ENCODE measurements at places on chromosomes 6 and 20. TPM values are rescaled to one million over a fixed set of nuclear protein-coding genes. Genes with fewer than 3 reads are reported as not detected.

The MYB gene
- polyA plus RNA-seq: not detected

The CST11 gene
- polyA plus RNA-seq: not detected

The CDH26 gene
- polyA plus RNA-seq: 0.88 TPM

The ALDH8A1 gene
- 0.23 TPM for polyA plus RNA-seq

The JPH2 gene
- 78.2 TPM for polyA plus RNA-seq

The MACROD2 gene
- 0.61 TPM for polyA plus RNA-seq

The OOEP gene
- not detected for polyA plus RNA-seq

The NRSN1 gene
- polyA plus RNA-seq: 0.11 TPM

The HLA-DMB gene
- 6.0 TPM for polyA plus RNA-seq

The WFDC9 gene
- polyA plus RNA-seq: not detected

The NAA20 gene
- polyA plus RNA-seq: 82.9 TPM

The HLA-G gene
- polyA plus RNA-seq: not detected

The C6orf52 gene
- 0.29 TPM for polyA plus RNA-seq

The HDGFL1 gene
- polyA plus RNA-seq: not detected

The OR2B6 gene
- polyA plus RNA-seq: not detected

- no peak for DNase-seq
Observed at GRCh38 chr6:55469951-55470366, 109.0 kb downstream of the HMGCLL1 start.

- no peak for DNase-seq
Observed at GRCh38 chr6:157964100-157964499, 17.6 kb upstream of the SYNJ2 start.

- DNase-seq: no peak
Observed at GRCh38 chr20:24598996-24599395, 129.6 kb downstream of the SYNDIG1 start.

- no peak for DNase-seq
Observed at GRCh38 chr6:54320871-54321270, 12.6 kb downstream of the TINAG start.

DNA sequence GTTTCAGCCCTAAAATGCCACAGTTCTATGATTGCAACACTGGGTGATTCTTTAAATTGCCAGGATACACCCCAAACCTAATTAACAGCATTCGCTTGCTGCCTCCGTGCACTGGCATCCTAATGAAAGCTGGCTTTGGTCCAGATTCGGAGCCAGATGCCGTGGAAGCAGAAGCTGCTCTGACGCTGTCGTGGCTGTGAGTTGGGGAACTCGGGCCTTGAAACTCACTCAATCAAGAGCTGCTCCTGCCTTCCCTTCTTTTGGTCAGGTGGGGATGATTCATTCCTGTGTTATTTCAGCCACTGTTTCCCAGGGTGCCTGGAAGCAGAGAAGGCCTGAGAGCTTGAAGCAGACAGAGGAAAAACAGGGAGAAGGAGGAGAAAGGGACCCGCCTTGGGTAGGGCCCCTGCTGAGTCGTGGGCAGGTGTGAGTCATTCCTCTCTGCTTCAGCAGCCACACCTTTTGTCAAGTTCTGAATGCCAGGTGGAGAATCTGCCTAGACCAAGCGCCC, 36.2 kb upstream of the DSP start:
- no peak for DNase-seq

GRCh38 chr6:169589699-169590257, 112.1 kb downstream of the WDR27 start:
- no peak for DNase-seq

GRCh38 chr6:163705923-163706322, 291.4 kb downstream of the QKI start:
- DNase-seq: no peak

DNA sequence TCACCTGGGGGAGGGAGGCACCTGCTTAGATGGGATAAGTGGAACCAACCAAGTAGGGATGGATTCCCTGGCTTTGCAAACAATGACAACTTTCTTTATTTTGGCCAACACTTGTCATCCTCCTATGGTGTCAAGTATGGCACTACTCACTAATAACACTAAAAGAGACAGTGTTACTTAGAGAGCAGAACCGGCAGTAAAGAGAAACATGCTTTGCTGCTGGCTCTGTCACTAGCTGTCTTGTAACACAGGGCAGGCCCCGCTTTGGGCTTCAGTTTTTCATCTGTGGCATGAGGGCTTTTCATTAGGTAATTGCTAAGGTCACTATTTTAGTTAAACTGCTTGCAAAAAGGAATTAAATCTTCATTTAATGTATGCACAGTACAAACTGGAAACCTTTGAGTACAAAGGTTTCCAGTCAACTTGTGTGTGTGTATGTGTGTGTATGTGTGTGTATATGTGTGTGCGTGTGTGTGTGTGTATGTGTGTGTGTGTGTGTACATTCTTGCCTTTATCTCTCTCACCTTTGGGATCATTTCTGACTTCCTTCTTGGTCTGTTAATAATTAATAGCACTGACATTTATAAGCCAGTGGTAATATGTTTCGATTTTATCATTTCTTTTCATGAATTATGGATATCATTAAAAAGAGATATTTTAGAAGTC, 64.7 kb downstream of the BTBD3 start:
- no peak for DNase-seq

DNA sequence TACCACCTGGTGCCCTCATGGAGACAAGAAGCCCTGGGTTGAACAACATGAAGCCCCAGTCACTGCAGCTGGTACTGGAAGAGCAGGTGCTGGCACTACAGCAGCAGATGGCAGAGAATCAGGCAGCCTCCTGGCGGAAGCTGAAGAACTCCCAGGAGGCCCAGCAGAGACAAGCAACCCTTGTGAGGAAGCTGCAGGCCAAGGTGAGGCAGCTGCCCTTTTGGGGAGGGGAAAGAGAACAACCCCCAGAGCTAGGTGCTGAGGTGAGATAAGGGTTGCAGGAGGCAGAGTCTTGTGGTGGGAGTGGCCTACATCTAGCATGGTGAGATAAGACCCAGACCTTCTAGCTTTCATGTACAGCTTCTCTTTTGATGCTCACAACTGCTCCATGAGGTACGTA, 7.0 kb downstream of the CEP250 start:
- DNase-seq: no peak

- DNase-seq: no peak
Observed at GRCh38 chr20:3084283-3084985, at the start of gene AVP. TSS of gene AVP (minus strand) at chr20:3084724. CDS start at chr20:3084674, 50 bp downstream.

DNA sequence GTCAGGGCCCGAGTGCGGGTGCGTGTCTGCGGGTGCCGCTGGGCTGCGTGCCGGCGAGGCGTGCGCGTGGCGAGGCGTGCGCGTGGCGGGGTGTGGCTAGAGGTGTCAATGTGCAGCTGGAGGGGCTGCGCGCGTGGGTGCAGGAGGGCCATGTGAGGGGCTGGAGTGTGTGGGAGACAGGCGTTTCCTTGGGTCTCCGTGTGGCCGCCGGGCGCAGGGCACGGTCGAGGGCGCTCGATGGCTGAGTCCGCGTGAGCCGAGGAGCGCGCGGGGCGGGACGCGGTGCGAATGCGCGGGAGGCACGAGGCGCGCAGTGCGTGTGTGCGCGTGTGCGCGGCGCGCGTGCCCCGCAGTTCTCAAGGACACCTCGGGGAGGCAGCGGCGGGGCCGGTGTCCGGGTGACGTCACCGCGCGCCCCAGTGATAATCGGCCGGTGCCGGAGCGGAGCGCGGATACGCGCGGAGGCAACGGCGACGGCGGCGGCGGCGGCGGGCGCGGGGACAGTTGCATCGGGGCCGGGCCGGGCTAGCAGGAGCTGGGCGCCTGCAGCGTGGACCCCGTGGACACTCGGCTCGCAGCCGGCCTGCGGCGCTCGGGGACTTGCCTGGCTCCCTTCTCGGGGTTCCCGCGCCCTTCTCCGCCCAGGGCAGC, 38.7 kb downstream of the YTHDF1 start:
- DNase-seq: no peak

DNA sequence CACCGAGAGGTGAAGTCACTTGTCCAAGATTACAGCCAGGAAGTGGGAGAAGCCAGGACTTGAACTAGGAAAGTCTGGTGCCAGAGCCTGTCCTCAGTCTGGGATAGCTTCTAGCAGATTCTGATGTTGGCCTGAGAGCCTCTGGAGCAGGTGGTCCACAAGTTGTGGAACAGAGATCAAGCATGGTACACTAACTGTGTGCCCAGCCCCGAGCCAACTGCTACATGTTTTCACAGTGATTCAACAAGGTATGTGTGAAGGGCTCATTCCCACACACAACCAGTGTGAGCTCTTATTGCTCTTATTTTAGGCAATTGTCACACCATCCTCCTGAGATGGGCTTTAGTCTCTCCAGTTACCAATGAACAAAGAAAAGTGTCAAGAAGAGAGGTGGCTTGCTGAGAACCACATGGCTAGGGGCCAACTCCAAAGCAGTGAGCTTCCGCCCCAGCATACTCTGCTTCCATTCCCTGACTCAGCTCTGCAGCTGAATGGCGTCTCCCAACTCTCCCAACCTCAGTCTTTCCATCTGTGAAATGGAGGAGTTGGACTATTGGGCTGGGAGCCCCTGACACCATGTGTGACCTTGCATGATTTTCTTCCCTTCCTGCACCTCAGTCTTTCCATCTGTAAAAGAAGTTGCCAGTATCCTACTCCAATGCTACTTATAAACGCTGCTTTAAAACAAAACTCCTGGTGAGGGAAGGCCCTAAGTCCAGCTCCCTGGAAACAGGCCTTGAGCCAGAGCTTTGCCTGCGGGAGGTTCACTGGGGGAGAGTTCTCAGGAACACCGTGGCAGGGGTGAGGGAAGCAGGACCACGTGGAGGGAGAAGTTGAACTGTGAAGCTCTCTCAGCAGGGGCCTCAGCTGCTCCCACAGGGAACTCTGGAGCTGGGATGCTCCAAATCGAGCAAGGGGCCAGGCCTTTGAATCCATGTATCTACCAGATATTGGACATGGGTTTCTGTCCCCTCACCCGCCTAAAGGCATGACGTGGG, 40.9 kb downstream of the CDH22 start:
- DNase-seq: no peak

GRCh38 chr20:56978475-56978874, 288.0 kb downstream of the BMP7 start:
- DNase-seq: no peak

- no peak for DNase-seq
Observed at GRCh38 chr20:22583773-22584521, 425 bp downstream of the FOXA2 start.

DNA sequence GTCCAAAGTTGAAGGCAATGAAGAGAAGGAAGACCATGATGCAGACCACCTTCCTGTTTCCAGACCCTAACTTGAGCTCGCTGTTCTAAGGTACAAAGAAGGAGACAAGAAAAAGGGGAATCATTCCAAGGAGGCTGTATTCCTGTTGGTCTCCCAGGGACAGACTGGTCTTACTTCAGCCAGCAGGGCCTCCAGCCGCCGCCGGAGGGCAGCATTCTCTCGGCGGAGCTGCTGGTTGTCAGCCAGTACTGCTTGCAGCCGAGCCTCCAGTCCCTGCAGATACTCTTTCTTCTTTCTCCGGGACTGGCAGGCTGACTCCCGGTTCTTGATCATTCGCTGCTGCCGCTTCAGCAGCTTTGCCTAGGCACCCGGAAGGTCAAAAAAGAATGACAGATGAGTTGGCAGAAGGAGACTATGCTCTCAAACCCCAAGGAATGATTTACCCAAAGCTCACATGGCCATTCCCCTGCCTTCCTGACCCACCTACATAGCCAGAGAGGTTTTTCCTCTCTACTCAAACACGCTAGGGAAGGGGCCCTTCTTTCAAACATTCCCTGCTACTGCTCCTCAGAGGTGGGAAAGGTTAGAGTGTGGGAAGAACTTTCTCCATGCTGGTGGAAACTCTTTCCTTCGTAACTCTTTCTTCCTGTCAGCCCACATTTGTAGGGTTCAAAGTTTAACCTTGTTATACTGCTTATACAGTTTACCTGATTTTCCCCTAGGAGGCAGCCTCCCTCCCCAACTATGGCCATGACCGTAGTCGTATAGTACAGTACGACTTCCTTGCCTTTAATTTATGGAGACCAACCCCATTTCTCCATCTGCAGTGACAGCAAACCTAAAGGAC, 9.0 kb downstream of the ATF6B start:
- peak; percentile 88 for DNase-seq

GRCh38 chr6:92710048-92710447, 709.3 kb downstream of the EPHA7 start:
- no peak for DNase-seq

DNA sequence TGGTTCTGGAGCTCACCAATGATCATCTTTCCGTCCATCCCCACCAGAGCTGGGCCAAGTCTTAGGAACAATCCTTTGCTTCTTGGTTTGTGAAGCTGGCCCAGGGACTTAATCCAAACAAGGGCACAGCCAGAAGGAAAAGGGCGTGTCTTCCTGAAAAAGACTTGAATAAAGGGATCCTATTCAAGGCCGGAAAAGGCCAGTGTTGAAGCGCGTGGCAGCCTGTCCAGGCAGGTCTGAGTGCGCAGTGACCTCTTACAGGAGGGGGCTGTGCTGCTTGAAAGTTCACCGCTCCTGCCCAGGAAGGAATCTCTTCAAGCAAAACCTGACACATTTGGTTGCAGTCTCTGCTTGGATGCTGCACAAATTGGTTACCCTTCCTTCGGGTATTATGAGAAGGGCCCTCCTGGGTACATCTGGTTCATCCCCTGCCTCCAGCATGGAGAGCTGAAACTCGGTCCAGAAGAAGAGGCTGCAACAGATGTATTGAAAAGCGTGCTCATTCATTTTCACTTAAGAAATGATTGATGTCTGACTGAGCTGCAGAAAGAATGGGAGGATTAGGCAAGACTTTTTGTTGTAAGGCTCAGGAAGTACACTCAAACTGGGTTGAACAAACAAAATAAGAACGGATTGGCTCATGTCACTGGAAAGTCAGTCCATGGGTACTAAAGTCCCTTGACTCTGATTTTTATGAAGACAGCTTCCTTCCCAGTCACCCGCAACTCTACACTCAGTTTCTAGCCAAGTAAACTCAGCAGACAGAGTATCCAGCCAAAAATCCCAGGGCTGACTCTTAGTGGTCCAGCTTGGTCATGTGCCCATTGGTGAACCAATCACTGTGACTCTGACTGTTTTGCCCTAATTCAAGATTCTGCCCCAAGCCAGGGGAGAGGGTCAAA, 136.3 kb downstream of the TFAP2C start:
- DNase-seq: peak; percentile 68

GRCh38 chr6:136426627-136427377, 123.4 kb downstream of the MAP7 start:
- no peak for DNase-seq

DNA sequence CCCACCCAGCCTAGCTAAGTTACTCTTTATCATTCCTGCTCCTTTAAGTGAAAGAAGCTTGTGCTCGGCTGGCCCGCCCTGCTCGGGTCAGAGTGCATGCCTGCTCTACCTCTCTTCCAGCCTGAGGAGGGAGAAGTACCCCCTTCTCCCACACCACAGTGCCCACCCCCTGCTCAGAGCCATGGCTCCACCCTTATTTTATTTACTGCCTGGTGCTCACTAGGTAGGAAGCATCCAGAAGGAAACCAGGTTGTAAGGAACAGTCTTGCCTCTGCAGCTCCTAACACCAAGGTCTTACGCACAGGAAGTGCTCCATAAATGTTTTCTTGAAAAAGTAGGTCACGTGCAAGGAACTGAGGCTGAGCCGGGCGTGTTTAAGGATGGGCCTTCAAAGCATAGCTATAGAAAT, 105.7 kb upstream of the SNX9 start:
- DNase-seq: no peak

DNA sequence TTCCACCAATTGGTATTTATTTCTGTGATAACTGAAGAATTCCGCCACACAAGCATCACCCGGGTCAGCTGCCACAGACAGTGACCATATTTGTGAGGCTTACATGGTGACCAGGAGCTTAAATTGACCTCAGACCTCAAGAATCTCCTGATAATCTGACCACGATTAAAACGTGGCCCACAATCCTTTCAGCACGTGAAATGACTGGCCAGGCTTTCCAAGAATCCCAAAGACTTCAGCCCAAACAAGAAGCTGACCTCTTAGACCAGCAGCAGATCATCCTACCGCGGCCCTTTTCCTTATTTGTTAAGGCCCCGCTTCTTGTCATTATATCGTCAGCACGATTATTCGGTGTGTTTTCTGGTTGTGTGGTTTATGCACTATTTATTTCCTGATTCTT, 45.6 kb upstream of the CD93 start:
- no peak for DNase-seq
